ENCODE measurements at places on chromosomes 1 and 21.

- DNase-seq: no peak
These were observed 26.8 kb downstream of the UMODL1 start for GRCh38 chr21:42097860-42098454.

DNA sequence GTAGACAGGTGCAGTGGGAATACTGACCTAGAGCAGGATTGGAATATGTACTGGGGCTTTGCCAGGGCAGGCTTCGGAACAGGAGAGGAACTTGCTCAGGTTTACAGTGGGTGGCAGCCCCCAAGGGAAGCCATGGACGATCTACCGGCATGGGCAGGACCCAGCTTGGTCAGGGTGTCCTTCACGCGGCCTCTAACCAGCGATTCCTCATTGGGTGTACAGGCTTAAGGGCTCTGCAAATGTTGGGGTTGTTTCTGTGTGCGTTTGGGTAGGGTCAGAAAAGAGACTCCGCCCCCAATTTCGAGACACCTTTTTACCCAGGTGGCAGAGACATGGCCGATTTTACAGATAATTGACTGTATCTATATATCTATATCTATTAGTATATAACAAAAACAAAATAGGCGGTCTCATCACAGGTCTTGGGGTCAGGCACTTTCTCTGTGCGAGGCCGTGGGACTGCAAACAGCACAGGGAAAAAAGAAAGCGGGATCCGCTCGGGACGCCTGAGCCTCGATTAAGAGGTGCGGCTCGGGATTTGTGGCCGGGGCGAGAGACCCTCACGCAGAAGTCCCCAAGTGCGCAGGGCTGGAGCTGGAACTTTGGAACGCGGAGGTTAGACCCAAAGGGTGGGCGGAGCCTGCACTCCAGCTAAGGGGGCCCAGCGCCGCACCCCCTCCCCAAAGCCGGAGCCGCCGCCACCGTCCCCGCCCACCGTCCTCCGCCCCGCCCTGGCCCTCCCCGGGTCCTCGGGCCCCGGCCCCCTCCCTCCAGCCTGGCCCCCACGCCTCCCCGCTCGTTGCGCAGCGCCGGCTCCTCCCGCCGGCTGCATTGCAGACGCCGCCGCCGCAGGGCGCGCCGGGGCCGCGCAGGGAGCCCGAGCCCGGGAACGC, 67.5 kb upstream of the VAMP3 start:
- peak; percentile 9 for DNase-seq

DNA sequence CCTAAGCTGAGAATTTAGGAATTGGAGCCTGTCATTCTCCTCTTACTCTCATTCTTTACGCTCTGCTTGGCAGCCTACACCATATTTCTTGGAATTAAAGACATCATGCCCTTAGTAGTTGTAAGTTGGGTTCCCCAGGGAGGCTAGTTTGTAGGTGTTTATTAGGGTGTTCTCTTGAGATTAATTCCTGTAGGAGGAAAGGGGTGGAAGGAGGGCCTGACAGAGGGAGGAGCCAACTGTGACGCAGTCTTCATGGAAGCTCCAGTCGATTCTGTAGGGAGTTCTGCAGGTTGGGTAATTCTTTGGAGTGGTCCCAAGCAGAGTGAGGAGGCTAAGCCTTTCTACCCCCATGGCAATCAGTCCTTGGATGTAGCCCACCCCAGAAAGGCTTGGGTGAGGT, 111.4 kb downstream of the HHAT start:
- DNase-seq: no peak

DNA sequence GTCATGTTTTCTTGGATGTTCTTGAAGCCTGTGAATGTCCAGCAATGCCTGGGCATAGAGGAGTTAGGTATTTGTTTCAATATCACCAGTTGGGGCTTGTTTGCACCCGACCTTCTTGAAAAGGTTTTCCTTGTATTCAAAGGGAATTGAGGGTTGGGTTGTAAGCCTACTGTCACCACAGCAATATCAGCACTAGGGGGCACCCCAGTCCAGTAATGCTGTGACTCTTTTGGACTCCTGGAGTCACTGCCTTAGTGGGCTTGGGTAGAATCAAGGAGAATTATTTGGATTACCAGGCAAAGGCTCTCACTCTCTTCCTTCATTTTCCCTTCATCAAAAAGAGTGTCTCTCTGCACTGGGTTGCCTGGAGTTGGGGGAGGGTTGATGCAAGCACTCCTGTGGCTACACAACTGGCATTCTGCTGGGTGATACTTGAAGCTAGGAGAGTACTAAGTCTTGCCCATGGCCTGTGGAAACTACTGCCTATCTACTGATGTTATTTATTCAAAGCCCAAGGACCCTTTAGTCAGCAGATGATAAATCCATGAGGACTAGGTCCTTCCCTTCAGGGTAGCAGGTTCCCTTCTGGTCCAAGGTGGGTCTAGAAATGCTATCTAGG, 34.5 kb downstream of the OR10R2 start:
- DNase-seq: no peak

DNA sequence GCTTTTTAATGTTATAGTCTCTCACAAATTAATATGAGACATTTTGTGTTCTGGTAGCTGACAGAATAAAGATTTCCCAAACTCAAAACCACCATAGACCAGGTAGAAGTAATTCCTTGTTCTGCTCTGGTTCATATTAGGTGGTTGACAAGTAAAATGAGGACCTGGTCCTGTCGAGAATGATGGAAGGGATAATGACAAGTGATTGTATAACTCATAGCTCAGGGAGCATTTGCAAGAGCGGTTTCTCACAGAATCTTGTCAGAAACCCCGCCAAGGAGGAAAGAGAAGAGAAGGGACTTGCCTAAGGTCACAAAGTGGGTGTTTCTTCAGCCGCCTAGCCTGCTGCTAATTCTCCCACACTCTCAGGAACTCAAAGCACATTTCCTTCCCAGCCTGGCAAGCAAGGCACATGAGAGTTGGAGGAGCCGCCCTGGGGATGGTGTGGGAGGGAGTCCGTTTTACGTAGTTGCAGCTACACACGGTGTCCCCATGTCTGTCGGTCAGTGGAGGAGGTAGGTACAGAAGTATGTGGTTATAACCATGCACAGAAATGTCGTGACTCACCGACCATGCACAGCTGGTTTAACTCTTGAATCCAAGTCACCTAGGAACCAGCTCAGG, 46.5 kb downstream of the SAMD13 start:
- no peak for DNase-seq

- no peak for DNase-seq
These were observed 41.2 kb downstream of the DHCR24 start for GRCh38 chr1:54845772-54846171.

GRCh38 chr1:33188572-33189275, 6.9 kb upstream of the TRIM62 start:
- no peak for DNase-seq

Data from activated T-helper 1 cell treated with Interleukin-2 at 50 U/mL for 16 hours (primary cell).